ENCODE measurements at places on chromosomes 11 and 22. TPM values are rescaled to one million over a fixed set of nuclear protein-coding genes. Genes with fewer than 3 reads are reported as not detected.

PSMC3 gene
- 147 TPM for total RNA-seq

PGA5 gene
- total RNA-seq: not detected

PHLDB1 gene
- total RNA-seq: 58.4 TPM

MS4A3 gene
- not detected for total RNA-seq

GLYATL1 gene
- total RNA-seq: not detected

DNA sequence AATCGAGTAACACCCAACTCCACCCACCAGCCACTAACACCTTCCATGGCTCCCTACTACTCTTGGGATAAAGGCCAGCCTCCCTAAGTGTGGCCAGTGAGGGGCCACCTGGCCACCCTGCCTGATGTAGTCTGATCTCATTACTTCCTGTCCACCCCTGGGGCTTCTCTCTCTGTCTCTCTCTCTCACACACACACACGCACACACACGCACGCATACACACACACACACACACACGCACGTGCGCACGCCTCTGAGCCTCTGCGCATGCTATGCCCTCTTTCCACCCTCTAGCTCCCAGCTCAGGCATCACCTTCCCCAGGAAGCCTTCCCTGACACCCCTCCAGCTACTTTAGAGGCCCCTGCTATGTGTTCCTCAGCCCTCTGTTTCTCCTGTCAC is 3.9 kb downstream of the MFNG start:
- DNase-seq: no peak

Measured in MG63 (cell line).